ENCODE measurements at places on chromosomes 5 and 9.

DNA sequence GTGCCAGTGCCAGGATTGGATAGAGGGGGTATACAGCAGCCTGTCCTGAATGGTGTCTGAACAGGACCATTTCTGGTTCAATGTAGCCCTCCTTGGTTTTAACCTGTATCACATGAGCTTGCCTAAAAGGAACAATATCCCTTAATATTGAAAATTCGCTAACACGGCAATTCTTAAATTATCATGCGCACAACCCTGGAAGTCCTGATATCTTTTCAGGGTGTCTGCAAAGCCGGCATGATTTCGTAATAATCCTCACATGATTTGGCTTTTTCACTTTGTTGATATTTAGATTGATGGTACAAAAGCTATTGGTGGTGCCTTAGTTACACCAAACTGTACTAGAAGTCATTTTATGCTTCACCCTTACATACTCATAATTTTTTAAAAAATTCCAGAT, 53.2 kb downstream of the PCSK1 start:
- DNase-seq, result no peak

- no peak for DNase-seq
Observed at GRCh38 chr5:170644501-170644900, 139.0 kb upstream of the GABRP start.

- no peak for DNase-seq
Observed at GRCh38 chr9:80040457-80040856, 468.7 kb downstream of the TLE4 start.

DNA sequence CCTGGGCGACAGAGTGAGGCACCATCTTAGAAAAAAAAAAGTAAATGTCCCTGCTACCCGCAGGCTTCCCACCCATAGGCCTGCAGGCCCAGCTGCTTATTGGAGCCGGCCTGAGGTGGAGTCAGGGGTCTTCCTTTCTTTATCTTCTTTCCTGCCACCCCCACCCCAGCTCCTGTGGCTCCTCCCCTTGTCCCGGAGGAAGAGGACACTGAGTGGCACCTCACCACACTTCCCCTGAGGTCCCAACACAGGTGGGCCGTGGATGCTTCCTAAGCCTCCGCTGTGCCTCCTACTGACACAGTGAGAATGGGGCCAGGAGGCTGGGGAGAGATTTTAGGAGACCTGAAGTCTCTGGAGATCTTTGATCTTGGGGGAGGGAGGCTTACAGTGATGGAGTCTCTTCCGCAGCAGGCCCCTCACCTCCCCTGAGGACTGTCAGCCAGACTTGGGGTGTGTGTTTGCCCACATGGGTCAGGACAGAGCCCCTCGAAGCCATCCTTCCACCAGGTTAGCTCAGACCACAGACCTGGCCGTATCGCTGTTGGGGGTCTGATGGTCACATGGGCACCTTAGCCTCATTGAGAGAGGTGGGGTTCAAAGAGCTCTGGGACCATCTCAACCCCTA, 135.4 kb upstream of the IER5L start:
- no peak for DNase-seq

DNA sequence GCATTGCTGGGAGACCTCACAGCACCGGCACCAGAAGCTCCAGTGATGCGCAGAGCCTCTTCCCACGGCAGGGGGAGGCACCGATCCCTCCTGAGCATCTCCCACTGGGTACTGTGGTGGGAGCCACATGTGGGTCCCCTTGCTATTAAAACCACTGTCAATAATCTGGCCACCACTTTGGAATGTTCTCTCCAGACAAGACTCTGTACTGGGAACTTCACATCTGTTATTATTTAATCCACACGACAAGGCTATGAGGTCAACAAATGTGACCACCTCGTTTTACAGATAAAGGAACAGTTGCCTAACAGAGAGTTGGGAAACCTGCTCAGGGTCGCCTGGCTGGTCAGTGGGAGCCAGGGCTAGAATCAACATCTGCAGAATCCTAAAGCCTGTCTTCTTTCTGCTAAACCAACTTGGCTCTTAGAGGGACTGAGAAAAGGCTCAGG, 72.7 kb downstream of the EPB41L4B start:
- no peak for DNase-seq

DNA sequence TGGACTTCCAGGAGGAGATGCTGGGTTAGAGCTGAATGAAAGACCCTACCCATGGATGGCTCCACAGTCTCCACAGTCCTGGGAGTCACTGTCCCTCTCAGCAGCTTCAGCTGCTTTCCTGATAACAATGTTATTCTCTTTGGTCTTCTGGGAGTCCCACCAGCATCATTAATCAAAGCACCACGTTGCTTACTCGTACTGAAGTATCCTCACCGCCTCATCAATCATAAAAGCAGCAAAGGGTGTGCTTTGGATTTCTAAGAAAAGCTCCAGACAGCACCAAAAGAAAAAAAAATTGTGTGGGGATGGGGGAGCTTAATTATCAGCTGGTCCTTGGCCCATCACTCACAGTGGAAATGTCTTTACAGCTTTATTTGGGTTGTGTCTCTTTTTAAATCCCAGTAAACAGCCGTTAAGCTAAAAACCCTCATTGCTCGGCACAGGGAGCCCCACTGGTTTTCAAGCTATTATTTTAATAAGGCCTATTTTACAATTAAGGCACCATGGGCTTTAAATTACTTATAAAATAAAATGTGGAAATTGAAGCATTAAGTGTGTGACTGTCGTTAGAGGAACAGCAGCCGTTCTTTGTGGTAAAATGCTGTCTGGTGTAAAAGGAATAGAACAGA, 538.0 kb downstream of the EBF1 start:
- DNase-seq, result no peak

- DNase-seq, result no peak
Observed at GRCh38 chr9:136964171-136964689, 12.2 kb downstream of the LCN12 start.

GRCh38 chr9:38652044-38652443, 31.6 kb upstream of the ANKRD18A start:
- no peak for DNase-seq

All from stimulated activated CD4-positive, alpha-beta T cell treated with anti-CD3 and anti-CD28 coated beads, Interleukin-4, amount 100 ng/mL, for 24 hours (primary cell).